ENCODE measurements at places on chromosomes 2 and 18.

DNA sequence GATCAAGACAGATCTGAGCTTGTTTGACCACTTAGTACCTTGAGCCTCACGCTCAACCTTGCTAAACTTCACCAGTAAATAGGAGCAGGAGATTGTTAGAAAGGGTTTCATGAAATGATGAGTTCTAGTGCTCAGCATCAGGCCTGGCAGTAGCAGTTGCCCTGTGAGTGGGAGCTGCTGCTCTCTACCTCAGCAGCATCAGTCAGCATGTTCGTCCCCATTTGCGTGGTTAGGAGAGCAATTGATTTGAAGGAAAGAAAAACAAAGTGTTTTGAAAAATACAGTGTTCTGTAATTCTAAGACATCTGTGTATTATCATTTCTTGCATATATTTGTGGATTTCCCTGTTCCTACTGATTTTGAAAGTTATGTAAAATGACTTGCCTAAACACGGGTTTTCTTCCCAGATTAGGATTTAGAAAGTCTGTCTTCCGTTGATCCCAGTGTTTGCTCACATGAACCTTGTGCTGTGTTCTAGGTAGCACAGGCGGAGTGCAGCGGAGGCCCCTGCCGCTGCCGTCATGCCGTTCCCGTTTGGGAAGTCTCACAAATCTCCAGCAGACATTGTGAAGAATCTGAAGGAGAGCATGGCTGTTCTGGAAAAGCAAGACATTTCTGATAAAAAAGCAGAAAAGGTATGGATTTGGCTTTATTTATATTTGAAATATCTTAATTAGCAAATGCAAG, 47.0 kb downstream of the CAB39 start:
- no peak for DNase-seq

DNA sequence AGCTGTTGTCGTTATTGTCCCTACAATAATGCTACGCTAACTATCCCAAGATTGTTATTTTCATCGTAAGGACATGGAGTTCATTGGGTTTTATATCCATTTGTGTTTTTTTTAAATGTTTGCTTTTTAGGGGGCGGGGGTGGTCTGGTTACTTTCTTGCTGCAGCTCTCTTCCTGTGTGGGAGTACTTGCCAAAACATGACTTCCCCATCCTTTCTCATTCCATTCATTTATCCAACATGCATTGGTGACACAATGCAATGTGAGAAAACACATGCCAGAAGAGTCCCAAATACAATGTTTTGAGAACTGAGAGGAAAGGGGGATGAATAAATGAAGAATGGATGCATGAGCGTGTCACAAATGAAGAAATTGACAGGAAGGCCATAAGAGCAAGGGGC, 55.9 kb downstream of the E2F6 start:
- DNase-seq, result no peak

DNA sequence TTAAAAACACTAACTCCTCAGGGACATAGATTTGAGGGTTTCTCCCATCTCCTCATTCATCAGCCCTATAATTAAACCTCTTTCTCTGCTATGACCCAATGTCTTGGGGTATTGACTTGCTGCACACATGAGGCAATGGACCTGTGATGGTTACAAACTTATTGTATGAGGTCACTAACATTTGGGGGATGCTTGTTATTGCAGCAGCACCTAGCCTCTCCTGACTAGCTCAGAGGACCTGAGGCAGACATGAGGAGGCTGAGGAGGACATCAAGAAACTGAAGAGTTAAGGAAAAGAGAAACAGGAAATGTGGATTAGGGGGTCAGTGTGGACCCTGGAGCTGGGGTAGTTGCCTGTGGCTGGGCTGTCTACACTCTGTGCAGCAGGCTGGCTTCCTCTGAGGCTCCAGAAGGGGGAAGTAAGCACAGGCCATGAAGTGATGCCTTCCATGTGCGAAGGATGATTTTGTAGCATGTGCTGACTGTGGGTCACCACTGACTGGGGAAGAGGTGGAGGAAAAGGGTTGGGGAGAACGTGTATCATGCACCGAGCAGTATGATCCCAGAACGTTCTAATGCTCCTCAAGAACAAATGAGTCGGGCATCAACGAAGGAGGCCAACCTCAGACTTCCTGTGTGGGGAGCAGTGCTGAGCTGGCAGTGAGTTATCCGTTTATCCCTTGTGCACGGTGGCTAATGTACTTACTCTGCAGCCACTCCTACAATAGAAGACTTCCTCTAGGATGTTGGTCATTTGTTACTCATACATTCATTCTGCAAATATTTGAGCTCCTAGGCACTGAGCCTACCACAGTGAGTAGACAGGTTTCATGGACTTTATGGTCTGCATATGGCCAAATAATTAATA, 42.1 kb upstream of the RFX8 start:
- DNase-seq, result no peak

DNA sequence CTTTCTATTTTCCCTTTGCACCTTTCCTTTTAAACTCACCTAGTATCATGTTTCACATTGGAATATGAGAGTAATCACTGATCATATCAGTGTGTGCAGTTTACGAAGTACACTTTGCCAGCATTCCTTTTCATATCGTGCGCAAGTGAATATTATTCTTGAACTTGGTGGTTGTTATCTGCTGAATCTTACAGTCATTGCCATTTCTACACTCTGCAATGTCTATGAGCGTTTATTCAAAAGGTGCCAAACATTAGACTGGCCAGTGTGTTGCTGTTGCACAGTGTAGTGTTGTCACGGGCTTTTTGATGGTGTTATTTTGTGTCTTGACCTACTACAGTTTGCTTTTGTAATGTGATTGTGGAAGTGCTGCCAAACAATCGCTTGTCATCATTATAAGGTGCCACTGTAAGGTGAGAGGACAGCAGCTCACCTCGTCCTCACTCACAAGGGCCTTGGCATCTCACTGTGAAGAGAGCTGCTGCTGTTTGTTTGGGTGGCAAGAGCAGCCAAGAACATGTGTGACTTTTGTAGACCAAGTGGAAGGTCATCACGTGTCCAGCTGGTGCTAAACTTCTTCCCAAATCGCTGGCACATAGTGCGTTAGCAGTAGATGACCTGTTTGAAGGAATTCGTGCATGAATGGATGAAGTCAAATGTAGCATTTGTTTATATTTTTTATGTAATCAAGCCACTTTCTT, 113.3 kb downstream of the MYO1B start:
- DNase-seq, result no peak

GRCh38 chr2:2043394-2043793, 287.7 kb downstream of the MYT1L start:
- no peak for DNase-seq

DNA sequence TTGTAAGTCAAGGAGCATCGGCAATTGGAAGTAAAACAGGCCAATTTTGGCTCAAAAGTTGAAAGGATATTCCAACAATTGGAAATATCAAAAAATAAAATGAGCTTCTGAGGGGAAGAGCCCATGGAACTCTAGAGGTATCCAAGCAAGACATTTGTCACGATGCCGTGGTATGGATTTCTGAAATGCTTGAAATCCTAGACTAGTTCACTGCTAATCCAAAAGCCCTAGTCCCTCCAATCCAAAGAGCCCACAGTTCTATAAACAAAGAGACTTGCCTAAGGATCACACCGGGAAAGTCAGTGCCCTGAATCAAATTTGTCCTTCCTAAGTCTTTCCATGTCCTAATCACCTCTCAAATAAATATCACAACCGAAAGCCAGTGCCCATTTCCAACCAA, 85.1 kb downstream of the CLHC1 start:
- no peak for DNase-seq

GRCh38 chr2:65040400-65041261, 15.6 kb upstream of the CEP68 start:
- peak; percentile 76 for DNase-seq

- DNase-seq, result no peak
Measured at GRCh38 chr2:64966839-64967238, 22.4 kb upstream of the SLC1A4 start.

DNA sequence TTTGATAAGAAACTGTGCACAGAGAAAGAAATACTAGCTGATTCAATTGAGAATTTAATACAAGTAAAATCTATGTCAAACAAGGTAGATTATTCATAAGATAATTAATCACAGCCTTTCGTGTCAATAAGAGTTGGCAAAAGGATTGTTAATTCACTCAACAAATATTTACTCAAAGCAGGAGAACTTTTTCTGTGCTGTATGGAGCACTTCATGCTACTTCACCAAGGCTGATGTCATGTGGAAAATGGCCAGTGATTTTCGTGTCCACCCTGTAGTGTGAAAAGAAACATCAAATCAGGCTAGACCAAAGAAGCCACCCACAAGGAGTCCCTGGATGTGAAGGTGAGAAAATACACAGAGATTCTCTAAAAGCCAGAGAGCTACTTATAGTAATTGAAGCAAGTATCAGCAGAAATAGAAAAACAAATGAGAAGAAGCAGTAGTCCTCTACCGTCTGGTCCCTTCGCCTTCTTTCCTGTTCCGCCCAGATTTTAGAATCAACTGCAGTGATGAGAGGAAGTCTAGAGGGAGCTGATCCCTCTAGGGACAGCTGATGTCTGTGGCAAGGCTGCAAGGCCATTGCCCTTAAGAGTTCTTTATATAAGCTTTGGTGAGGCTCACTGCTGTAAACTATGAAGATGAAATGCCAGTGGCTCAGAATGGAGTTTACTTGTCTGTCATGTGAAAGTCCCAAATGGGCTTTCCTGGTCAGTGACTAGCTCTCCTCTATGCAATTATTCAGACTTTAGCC, 201.3 kb upstream of the APCDD1 start:
- DNase-seq, result no peak

DNA sequence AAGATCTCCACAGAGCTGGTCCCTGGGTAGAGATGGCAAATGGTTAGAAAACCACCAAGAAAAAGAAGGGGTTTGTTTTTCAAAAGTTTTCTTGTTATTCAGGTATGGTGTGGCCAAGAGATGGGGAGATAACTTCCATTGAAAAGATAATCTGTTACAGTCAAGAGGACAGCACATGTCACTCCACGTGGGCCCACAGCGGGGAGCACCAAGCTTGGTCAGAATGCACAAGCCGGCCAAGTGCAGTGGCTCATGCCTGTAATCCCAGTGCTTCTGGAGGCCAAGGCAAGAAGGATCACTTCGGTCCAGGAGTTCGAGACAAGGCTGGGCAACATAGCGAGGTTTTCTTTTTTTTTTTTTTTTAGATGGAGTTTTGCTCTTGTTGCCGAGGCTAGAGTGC, 6.0 kb upstream of the LCLAT1 start:
- DNase-seq, result no peak

GRCh38 chr18:79384834-79385233, 10.9 kb upstream of the NFATC1 start:
- no peak for DNase-seq

GRCh38 chr2:230552181-230552580, 136.2 kb downstream of the SP100 start:
- DNase-seq, result no peak

GRCh38 chr2:160331258-160332025, 131.4 kb upstream of the ITGB6 start:
- no peak for DNase-seq

DNA sequence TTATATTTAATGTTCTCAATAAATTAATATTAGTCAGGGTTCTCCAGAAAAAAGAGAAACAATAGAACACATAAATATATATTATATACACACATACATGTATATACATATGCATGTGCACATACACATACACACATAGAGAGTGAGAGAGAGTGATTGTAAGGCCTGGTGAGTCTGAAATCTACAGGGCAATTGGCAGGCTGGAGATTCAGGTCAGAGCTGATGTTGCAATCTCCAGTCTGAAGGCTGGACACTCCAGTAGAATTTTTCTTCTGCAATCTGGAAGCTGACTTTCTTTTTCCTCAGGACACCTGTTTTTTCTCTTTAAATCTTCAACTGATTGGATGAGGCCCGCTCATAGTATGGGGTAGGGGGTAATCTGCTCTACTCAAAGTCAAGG, 3.2 kb downstream of the TMEM182 start:
- DNase-seq, result no peak

GRCh38 chr2:156666130-156666785, 230.1 kb downstream of the GPD2 start:
- DNase-seq, result no peak

GRCh38 chr2:12052796-12053195, 306.4 kb downstream of the LPIN1 start:
- DNase-seq, result no peak

DNA sequence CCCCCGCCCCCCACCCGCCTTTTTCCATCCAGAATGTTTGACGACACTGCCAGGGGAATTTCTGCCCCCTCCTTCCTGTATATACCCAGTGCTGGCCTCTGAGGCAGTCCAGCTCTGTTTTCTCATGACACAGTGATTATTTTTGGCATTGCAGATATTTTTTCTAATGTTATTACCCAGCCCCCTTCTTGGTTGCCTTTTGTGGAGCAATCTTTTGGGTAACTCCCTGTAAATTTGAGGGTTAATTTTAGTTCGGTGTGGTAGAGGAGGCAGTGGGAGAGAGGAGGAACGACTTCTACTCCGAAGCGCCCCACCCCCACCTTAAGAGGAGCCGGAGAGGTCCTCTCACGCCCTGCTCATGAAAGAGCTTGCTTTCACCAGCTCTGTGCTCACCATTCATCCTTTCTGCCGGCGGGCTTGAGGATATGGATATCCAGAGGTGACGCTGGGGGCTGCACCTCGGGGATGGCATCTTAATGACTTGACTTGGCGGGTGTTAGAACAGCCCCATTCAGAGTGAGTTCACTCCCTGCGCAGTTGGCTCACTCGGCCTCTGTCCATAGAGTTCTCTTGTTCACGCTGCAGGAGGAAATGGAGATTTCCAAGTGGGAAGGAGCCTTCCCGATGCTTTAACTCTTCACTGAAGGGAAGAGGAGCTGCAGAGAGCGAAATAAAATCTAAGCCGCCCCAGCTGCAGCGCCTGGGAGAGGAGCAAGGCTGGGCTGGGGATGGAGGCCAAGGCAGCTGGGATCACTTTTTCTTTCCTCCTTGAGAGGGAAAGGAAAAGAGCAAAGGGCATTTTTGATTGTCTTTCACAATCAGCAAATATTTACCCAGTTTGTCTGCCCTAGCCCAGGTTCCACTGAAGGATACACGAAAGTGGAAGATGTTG, 38.4 kb downstream of the EPAS1 start:
- no peak for DNase-seq

GRCh38 chr2:64000630-64001381, 18.4 kb downstream of the VPS54 start:
- DNase-seq, result no peak

DNA sequence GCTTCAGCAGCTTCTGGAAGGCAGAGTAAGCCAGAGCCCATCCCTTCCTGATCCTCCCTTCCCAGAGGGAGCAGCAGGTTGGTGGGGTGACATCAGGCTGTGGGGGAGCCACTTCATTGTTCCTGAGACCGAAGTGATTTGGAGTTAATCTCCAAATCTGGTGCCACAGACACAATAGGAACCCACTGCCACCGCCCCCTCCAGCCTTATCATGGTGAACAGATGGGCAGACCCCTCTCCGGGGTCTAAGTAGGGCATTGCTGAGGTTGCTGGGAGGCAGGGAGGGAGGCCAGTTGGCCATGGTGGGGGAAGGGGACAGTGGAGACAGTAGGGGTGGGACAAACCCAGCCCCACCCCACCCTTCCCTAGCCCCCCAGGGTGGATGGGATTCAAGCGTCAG, 25.6 kb upstream of the SLC35F6 start:
- no peak for DNase-seq

GRCh38 chr2:9071032-9071431, 67.5 kb upstream of the MBOAT2 start:
- DNase-seq, result no peak

- no peak for DNase-seq
Measured at GRCh38 chr2:10449838-10450691, 1.9 kb upstream of the ODC1 start.

- no peak for DNase-seq
Measured at GRCh38 chr2:215697003-215697402, 261.1 kb upstream of the FN1 start.

- DNase-seq, result peak; percentile 89
Measured at GRCh38 chr2:12507295-12507694, 209.4 kb upstream of the TRIB2 start.

GRCh38 chr2:230669386-230669950, 43.2 kb upstream of the CAB39 start:
- DNase-seq, result no peak

- no peak for DNase-seq
Measured at GRCh38 chr2:127437056-127437455, 18.8 kb downstream of the PROC start.
